ENCODE measurements at places on chromosomes 13 and 19.

DNA sequence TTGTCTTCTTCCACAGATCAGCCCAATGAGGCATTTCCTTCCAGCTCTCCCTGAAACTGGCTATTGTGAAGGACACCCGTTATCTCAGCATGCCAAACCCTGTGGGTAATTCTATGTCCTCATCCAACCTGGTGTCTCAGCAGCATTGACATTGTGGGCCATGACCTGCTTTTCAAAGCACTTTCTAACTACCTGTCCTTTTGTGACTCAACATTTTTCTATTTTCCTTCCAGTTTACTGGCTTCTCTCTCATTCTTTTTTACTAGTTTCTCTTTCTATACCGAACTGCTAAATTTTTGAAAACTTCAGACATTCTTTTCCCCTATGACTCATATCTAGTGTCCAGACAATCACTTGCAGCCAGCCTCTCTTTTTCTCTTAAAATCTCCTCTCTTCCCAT, 136.4 kb upstream of the HTR2A start:
- no peak for DNase-seq

DNA sequence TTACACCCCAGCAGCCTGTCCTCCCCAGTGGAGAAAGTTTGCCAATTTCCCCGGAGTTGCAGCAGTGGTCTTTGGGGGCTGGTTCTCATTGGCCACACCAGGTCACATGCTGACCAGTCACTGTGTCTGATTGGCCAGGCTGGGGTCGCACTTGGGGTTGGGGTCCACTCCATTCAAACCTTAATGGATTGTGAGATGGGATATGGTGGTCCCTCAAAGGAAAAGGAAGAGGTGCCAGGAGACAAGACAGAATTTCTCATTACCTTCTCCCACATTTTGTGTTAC, 3.4 kb downstream of the PPM1N start:
- DNase-seq: no peak

- no peak for DNase-seq
Observed at GRCh38 chr19:17751912-17752273, 616 bp downstream of the FCHO1 start.

DNA sequence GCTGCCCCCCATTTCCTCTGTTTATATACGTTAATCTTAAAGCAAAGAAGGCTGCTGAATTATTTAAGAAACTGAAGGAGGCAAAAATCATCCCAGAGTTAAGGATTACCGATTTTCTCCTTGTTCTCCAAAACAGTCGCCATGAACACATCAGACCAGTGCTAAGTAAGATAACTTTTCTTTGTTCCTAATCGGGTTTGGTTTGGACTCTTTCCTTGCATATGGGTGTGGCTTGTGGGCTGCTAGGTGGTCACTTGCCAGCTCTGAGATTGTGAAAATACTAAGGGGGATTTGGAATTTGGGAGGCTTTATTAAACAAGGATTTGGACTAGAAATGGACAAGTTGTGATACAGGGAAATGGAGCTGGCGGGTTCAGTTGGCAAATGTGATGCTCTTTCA, 212.1 kb downstream of the OXGR1 start:
- DNase-seq: no peak

DNA sequence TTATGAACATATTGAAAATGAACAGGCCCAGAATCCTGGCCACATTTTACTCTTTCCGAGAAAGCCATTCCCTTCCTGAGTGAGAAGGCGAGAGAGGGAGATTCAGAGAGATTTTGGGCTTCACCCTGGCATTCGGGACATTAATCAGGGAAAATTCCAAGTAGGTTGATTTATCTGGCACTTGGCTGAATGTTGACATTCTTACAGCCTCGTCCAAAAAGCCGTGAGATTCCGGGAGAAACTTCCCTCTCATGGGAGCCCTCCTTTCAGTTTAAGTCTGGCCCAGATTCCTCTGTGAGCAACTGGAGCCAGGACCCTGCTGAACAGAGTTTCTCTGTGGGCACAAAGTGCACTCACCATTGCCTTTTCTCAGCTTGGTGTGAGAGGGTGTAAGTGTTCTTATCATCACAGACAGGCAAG, 129.2 kb upstream of the PEG3 start:
- DNase-seq: no peak

Measured in left renal pelvis (tissue), 4 donors.